ENCODE measurements at places on chromosomes 16 and 17. TPM values are rescaled to one million over a fixed set of nuclear protein-coding genes. Genes with fewer than 3 reads are reported as not detected.

GRCh38 chr17:73746314-73747073, 102.2 kb upstream of the SDK2 start:
- H3K27ac ChIP-seq: no peak overlapping the region
- no peaks in the 10 kb centered on the region for H3K36me3 ChIP-seq
- H3K4me1 ChIP-seq: no peaks in the 10 kb centered on the region
- no peaks in the 10 kb centered on the region for H3K27me3 ChIP-seq
- no peak overlapping the region for H3K4me3 ChIP-seq

DNA sequence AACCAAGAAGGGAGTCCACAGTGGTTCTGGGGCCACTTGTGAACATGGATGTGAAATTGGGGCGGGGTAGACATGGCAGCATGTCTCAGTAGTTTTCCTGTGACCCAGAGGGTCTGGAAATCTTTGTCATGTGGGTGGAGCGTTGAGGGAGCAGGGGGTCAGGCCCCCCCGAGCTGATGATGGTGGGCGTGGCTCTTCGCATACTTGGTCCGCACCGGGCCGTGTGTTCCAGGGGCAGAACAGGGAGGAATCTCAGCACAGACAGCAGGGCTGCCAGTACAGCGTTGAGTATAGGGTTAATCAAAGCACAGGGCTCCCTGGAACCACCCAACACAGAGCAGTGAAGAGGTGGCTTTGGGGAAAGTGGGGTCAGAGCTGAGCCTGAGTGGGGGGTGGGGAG, 267.5 kb downstream of the SEC14L1 start:
- H3K4me3 ChIP-seq: no peak overlapping the region
- no peaks in the 10 kb centered on the region for H3K27me3 ChIP-seq
- peaks cover 79% of the 10 kb centered on the region for H3K4me1 ChIP-seq
- DNase-seq: no peak
- H3K36me3 ChIP-seq: no peaks in the 10 kb centered on the region

DNA sequence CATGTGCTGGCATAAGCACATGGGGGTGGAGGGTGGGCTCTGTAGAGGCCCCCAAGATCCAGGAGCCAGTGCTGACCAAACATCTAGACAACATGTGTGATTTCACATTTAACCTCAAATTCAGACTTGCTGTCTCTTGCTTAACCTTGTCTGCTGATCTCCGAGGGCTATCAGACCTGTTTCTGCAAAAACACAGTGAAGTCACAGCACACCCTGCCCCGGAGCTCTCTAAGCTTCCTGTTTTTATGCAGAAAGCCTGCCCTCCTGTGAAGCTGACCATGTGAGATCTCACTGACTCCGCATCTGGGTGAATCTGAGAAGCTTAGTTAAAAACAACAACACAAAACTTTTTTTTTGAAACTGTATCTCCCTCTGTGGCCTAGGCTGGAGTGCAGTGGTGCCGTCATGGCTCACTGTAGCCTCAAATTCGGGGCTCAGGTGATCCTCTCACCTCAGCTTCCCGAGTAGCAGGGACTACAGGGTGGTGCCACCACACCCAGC, 6.6 kb upstream of the DPEP2 start:
- peaks cover 45% of the 10 kb centered on the region for H3K4me1 ChIP-seq
- peak overlapping the region; percentile 50 for H3K27ac ChIP-seq
- DNase-seq: no peak
- H3K27me3 ChIP-seq: no peaks in the 10 kb centered on the region
- no peaks in the 10 kb centered on the region for H3K36me3 ChIP-seq

- H3K27me3 ChIP-seq: no peaks in the 10 kb centered on the region
- H3K4me3 ChIP-seq: no peak overlapping the region
- no peak for DNase-seq
- peaks cover under 1% of the 10 kb centered on the region for H3K4me1 ChIP-seq
- no peak overlapping the region for H3K27ac ChIP-seq
- no peaks in the 10 kb centered on the region for H3K36me3 ChIP-seq
Measured at GRCh38 chr17:7466639-7467341, 12.6 kb downstream of the ZBTB4 start.

- H3K27ac ChIP-seq: peak overlapping the region; percentile 57
- peaks cover under 1% of the 10 kb centered on the region for H3K36me3 ChIP-seq
- DNase-seq: no peak
- no peaks in the 10 kb centered on the region for H3K27me3 ChIP-seq
- peaks cover 26% of the 10 kb centered on the region for H3K4me1 ChIP-seq
Measured at GRCh38 chr17:82231562-82232321, 2.9 kb downstream of the SLC16A3 start.

DNA sequence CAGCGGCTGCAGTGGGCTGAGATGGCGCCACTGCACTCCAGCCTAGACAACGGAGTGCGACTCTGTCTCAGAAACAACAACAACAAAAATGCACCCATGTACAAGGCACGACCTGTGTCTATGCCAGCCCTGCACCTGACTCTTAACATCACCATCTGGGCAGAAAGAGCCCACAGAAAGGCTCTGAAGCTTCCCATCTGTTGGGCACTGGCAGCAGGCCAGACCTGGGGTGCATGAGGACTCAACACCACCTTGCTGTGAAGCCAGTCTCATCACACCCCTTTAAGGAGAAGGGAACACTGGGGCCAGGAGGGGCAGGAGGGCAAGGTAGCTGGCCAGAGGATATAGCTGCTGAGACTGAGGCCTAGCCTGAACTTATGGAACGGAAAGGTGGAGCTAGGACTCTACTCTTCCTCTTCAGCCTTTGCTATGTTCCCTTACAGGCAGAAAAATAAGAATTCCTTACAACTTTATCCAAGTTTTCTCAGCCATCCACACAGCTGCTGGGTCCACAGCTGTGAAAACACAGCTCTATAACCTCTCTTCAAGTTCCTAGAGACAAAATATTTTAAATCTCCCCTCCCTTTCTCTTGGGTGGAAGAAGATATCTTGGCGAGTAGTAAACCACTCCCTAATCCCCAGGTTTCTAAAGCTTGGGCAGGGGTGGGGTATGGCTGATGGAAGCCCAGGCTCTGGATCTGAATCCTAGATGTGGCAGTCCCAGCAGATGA, 2.8 kb downstream of the ELOB start:
- H3K4me3 ChIP-seq: no peak overlapping the region
- H3K4me1 ChIP-seq: peaks cover 24% of the 10 kb centered on the region
- no peak for DNase-seq
- H3K36me3 ChIP-seq: peaks cover 19% of the 10 kb centered on the region

GRCh38 chr16:81703177-81704155, 75.6 kb upstream of the PLCG2 start:
- H3K36me3 ChIP-seq: peaks cover 89% of the 10 kb centered on the region
- H3K27ac ChIP-seq: no peak overlapping the region
- H3K27me3 ChIP-seq: no peaks in the 10 kb centered on the region
- no peak overlapping the region for H3K4me3 ChIP-seq
- DNase-seq: no peak
- H3K4me1 ChIP-seq: no peaks in the 10 kb centered on the region

DNA sequence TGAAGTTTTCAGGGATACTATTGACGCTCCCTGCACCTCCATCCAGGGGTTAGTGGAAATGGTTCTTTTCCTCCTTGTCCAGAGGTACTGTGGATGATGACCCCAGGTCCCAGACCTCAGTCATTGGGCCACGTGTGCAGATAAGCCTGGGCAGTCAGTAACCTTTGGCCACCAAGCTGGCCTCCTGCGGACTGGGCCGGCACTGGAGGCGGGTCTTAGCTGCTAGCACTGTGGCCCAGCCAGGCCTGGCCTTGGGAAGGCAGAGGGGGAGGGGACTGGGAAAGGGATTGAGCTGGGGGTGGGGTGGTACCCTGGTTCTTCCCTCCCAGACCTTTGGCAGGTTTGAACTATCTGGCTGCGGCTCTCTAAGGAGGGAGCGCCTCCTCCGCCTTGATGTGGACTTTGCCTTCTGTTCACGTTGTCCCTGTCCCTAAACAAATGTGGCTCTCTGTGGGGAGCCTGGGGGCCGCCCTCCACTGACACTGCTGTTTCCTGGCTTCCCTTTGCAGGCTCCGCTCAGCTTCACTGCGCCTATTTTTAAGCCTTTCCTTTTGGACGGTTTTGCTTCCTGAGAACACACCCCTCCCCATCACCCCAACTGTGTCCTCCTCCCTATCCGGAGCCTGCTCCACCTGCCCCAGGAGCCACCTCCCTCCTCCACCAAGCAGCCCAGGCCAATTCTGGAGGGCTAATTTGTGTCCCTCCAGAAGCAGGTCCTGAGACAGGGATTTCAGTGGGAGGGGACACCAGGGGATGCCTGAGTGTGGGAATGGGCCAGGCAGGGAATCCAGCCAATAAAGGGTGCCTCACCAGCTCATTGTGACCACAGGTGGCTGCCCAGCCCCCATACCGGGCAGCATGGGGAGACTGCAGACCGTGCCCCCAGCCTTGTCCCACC, 251.9 kb downstream of the SEC14L1 start:
- no peak for DNase-seq
- H3K36me3 ChIP-seq: no peaks in the 10 kb centered on the region
- peak overlapping the region; percentile 14 for H3K4me3 ChIP-seq

GRCh38 chr17:39975801-39976200, 4.8 kb upstream of the PSMD3 start:
- DNase-seq: no peak
- H3K27ac ChIP-seq: no peak overlapping the region
- no peak overlapping the region for H3K4me3 ChIP-seq

GRCh38 chr17:52048137-52048898, 110.2 kb downstream of the CA10 start:
- H3K4me3 ChIP-seq: no peak overlapping the region
- no peak overlapping the region for H3K27ac ChIP-seq
- no peaks in the 10 kb centered on the region for H3K27me3 ChIP-seq
- no peaks in the 10 kb centered on the region for H3K36me3 ChIP-seq

DNA sequence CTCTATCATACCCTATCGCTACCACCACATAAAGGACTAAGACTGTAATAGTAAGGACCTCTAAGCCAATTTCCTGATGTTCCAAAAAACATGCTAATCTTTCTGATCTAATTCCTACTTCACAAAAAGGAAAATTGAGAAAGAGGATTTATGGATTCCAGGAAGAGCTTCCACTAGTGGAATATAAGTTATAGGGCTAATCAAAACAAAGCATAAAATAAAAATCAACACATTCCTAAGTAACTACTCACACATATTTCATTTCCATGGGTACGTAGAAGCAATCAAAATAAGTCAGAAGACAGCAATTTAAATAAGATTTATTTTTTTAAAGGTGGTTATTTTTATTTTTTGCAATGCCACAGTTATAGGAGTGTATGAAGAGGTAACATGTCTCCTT, 12.4 kb downstream of the CCDC43 start:
- H3K4me3 ChIP-seq: no peak overlapping the region
- H3K27ac ChIP-seq: no peak overlapping the region
- H3K4me1 ChIP-seq: no peaks in the 10 kb centered on the region
- peaks cover 3% of the 10 kb centered on the region for H3K36me3 ChIP-seq
- no peaks in the 10 kb centered on the region for H3K27me3 ChIP-seq
- DNase-seq: no peak

DNA sequence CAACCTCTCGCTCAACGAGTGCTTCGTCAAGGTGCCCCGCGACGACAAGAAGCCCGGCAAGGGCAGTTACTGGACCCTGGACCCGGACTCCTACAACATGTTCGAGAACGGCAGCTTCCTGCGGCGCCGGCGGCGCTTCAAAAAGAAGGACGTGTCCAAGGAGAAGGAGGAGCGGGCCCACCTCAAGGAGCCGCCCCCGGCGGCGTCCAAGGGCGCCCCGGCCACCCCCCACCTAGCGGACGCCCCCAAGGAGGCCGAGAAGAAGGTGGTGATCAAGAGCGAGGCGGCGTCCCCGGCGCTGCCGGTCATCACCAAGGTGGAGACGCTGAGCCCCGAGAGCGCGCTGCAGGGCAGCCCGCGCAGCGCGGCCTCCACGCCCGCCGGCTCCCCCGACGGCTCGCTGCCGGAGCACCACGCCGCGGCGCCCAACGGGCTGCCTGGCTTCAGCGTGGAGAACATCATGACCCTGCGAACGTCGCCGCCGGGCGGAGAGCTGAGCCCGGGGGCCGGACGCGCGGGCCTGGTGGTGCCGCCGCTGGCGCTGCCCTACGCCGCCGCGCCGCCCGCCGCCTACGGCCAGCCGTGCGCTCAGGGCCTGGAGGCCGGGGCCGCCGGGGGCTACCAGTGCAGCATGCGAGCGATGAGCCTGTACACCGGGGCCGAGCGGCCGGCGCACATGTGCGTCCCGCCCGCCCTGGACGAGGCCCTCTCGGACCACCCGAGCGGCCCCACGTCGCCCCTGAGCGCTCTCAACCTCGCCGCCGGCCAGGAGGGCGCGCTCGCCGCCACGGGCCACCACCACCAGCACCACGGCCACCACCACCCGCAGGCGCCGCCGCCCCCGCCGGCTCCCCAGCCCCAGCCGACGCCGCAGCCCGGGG, 1.3 kb downstream of the FOXC2 start:
- no peak overlapping the region for H3K4me3 ChIP-seq
- H3K4me1 ChIP-seq: peaks cover 8% of the 10 kb centered on the region
- H3K27ac ChIP-seq: no peak overlapping the region

GRCh38 chr17:35244341-35245195, 1.7 kb downstream of the SLFN5 start:
- no peaks in the 10 kb centered on the region for H3K27me3 ChIP-seq
- peaks cover 48% of the 10 kb centered on the region for H3K4me1 ChIP-seq
- no peaks in the 10 kb centered on the region for H3K36me3 ChIP-seq
- peak; percentile 80 for DNase-seq
- peak overlapping the region; percentile 97 for H3K4me3 ChIP-seq
- H3K27ac ChIP-seq: peak overlapping the region; percentile 85

The CCL8 gene
- polyA plus RNA-seq: not detected

- no peak overlapping the region for H3K4me3 ChIP-seq
- no peaks in the 10 kb centered on the region for H3K36me3 ChIP-seq
- H3K27ac ChIP-seq: no peak overlapping the region
- no peaks in the 10 kb centered on the region for H3K27me3 ChIP-seq
Measured at GRCh38 chr17:6661464-6661848, 9.9 kb downstream of the C17orf100 start.

DNA sequence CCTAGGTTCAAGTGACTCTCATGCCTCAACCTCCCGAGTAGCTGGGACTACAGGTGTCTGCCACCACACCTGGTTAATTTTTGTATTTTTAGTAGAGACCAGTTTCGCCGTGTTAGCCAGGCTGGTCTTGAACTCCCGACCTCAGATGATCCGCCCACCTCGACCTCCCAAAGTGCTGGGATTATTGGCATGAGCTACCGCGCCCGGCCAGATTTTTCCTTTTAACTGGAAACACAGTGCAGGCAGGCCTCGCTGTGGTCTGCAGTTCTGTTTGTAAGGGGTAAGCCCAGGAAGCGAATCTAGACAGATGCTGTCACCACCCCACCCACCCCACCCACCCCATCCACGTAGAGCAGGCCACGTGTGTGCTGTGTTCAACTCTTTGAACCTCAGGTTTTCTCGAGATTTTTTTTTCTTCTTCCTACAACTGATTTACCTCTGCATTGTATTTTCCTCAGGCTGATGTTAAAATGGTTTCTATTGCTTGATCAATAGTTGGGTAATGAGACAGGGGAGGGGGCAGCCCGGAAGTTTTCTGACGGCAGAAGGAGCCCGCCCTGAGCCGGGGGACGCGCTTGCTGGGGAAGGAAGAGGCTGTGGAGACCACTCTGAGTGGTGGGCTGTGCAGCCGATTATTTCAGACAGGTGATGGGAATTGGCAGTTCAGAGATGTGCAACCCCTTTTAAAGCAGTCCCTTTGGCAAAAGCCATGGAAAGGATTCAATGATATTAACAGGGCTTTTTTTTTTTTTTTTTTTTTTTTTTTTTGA, 72.9 kb downstream of the DNAH17 start:
- H3K4me1 ChIP-seq: no peaks in the 10 kb centered on the region
- H3K27ac ChIP-seq: no peak overlapping the region
- DNase-seq: no peak
- H3K27me3 ChIP-seq: no peaks in the 10 kb centered on the region
- no peak overlapping the region for H3K4me3 ChIP-seq
- H3K36me3 ChIP-seq: no peaks in the 10 kb centered on the region

The NECAB2 gene
- not detected for polyA plus RNA-seq

The KRTAP16-1 gene
- polyA plus RNA-seq: not detected

GRCh38 chr17:78559749-78560368, 17.3 kb downstream of the DNAH17 start:
- H3K4me3 ChIP-seq: no peak overlapping the region
- no peak for DNase-seq
- no peaks in the 10 kb centered on the region for H3K4me1 ChIP-seq
- H3K27ac ChIP-seq: no peak overlapping the region

Data from naive thymus-derived CD4-positive, alpha-beta T cell (primary cell).